ENCODE measurements at places on chromosomes 7 and 10.

DNA sequence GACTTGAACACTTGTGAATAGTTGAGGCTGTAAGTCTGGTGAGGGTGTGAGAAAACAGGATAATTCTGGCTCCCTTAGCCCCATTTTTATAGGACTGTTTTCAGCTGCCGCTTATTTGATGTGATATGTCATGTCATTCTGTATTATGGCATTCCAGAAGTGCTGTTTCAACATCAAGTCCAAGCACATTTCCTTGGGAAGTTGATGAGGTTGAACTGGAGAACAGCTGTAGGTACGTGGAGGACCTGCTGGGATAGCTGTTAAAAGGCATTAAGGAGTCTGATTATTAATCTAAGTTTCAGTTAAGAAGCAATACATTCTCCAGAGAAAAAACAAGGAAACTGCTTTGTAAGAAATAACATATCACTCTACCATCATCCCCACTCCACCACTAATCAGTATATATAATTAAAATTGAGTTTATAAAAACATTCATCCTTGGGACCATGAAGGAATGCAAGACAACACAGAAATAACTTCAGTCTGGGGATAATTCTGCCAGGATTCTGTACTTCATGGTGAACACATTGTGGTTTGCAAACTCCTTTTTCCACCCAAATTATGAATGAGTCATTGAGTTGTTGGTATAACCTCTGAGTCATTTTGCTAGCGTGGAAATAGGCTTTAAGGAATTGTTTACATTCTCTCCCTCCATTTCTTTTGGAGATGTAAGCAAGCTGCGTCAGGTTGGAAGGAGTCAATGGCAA is 39.9 kb upstream of the TMEM229A start:
- no peak for DNase-seq

DNA sequence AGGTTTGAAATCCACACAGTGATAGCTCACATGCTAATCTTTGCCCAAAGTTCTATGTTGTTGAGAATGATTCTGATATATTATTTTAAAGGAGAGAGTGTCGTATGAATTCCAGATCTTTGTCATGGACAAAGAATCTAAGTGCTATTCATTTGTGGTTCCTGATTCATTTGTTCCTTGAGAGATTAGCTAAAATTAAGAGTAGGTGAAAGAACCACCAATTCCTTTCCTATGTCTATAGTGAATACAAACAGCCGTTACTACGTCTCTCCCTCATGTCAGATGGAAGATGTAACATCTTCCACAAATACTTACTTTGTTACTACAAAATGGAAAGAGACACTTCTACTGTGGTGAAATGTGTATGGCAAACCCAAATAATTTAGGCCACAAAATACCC is 3.3 kb upstream of the PLXDC2 start:
- no peak for DNase-seq

GRCh38 chr10:35546824-35547225 is 58.3 kb upstream of the GJD4 start:
- no peak for DNase-seq

DNA sequence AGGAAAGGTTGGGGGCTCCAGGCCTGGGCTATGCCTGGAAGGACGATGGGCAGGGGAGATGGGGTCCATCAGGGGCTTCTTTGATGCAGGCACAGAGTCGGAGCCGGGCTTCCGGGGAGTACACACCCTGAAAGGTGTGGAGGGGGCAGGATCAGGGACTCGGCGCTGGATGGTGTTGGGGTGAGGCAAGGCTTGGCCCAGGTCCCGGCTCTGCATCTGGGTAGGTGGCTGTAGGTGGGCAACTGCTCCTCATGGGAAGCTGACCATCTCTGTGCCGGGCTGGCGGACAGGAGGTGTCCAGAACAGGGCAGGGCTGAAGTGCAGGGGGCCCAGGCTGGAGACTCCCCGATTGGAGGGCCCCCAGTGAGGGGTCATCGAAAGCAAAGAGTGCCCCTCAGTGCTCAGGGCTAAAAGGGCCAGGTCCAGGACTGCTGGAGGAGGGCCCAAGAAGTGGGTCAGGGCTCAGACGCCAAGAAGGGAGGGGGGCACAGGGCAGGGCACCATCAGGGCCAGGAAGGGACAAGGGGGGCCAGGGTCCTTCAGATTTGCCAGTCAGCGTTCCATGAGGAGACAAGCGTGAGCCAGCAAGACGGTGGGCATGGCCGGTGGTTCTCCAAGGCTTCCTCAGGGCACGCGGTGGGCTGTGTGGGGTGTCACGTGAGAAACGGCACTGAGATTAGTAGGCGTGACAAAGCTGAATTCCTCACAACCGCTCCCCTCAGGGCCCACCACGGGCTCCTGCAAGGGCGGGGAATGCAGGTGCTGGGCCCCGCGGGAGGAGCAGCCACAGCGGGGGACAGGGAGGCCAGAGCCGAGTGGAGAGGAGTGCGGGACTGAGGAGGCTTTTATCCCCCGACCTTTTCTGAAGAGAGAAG is 97.0 kb downstream of the BMS1 start:
- no peak for DNase-seq

- no peak for DNase-seq
These were observed 111.6 kb downstream of the FAM53B start for GRCh38 chr10:124632566-124632965.

DNA sequence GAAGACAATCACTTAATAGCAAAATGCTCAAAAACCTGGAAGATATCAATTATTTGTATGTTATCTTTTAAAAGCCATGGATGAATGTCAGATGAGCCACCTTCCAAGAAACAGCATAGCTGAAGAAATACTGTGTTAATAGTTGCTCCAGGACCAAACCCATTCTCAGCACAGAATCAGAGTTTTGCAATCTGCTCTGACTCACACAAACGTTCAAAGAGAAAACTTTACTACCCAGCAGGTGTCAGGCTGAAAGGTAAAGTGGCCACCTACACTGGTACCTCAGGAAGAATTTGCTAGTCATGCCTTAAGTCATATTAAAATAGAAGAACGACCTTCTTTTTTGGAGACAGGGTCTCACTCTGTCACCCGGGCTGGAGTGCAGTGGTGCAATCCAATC is 526.5 kb downstream of the PARD3 start:
- no peak for DNase-seq

DNA sequence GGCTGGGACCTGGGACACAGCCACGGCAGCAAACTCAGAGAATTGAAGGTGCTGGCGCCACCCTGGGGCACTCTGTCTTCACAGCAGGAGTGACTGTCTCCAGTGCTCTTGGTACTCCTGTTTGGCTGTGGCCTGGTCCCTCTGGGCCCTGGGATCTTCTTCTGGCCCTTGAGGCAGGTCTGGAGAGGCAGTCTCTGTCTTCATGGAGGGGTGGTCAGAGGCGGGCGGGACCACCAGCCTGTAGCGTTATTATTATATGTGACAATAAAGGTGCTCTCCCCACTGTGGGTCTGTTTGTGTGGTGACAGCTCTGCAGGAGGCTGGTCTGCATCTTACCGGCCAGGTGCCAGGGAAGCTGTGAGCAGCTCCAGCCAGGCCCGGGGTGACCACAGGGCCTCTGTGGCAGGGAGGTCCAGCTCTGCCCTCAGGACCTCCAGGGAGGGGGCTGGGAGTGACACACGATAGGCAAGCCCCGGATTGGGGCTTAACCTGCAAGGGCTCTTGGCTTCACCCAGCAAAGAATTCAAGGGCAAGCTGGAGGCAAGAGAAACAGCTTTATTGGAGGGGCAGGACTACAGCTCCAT is 70.3 kb downstream of the MYL10 start:
- DNase-seq = peak; percentile 39

GRCh38 chr10:112913661-112914287 is 36.3 kb upstream of the TCF7L2 start:
- no peak for DNase-seq

DNA sequence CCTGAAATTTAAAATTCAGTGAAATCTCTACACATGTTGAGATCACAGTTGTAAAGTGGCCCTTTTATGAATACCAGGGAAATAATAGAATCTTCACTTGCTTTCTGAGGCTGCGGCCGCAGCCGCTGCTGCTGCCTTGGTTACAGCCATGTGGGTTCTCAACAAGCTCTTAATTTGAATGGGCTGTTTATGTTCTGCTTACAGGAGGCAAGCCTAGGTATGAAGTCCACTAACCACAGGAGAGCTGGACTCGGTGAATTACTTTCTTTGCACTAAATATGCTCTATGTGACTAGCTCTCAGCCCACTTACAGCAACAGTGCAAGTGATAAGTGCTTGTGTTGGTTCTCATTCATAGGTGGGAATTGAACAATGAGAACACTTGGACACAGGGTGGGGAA is 410.8 kb downstream of the SFMBT2 start:
- no peak for DNase-seq

DNA sequence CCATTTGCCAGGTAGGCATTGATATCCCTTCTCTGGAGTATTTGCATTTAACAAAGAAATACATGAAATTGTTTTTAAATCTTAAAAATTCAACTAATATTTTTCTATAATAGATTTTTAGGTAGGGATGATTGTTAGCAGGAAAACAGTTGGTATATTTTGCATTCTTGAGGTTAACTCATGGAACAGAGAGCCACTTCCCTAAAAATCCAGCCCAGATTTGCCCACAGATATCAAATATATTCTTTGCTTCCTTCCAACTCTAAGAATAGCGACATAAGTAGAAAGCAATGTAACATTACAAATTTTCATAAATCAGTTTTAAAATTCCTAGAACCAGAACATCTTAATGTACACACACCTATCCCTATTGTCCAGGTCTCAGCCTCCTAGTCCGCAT is 45.0 kb upstream of the ANLN start:
- DNase-seq = no peak

GRCh38 chr10:49360271-49361177 is 35.4 kb downstream of the DRGX start:
- no peak for DNase-seq

GRCh38 chr7:102321351-102322201 is 34.7 kb downstream of the SPDYE6 start:
- DNase-seq = no peak

DNA sequence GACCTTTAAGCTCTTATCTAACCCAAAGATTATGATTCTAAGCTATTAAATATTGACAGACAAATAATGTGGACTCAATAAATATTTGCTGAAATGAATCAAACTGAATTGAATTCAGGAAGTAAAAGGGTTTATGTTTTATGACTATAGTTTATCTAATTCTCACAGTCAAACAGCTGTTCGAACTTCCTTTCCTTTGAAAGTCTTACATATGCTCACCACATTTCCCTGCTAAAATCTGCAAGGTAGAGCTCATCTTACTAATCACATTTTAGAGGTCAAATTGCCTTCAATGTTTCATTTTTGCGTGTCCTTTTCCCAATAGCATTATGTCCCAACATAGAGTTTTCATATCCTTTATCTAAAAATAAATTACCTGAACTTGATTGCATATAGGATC is 154.9 kb upstream of the PPP1R3A start:
- no peak for DNase-seq

- DNase-seq = no peak
These were observed 129.4 kb upstream of the SHH start for GRCh38 chr7:155941688-155942087.

DNA sequence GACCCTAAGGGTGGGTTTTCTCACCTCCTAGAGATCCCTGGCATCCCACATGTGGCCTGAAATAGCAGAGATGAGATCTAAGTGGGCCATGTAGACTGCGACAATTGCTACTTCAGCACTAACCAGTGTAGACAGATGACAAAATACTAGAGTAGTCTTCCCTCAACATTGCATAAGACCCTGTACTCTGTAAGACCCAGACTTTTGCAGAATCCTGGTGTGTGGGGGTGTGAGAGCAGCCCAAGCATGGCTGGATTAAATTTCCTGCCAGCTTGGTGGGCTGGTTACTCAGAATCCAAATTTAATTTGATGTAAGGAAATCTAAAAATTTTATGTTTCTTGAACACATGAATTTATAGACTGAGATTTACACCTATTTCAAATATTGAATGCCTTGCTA is 88.3 kb downstream of the ZNF365 start:
- DNase-seq = no peak

DNA sequence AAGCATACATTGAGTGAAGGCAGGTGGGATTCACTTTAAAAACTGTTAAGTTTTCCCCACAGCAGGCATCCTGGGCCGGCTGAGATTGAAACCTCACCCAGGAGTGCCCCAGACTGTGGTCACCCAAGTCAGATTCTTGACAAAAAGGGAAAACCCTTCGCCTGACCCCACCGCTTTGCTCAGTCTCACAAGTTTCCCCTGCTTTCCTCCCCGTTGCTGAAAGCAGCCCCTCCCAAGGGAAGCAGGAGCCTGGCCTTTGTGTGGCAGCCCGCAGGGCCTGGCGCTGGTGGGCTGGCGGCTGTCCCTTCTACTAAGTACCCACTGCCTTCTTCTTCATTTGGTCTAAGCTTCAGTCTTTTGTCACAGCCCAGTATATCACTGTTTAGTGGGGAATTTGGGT is 16.0 kb downstream of the RNF32 start:
- no peak for DNase-seq

DNA sequence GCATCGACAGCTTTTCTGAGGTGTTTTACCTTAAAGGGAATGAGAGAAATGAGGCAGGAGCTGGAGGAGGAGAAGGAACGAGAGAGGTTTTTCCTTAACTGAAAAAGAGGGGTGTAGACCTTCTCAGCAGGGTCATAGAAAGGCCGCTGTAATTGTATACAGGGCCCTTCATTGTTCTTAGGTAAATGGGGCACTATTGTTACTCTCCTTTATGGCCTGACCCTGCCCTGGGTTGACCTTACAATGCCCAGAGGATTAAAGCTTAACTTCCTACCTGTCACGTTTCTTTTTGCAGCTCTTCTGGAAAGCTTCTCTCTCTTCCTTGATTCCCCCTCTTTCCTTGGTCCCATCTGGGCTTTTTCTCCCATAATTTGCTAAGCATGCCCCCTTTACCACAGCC is 13.7 kb upstream of the PDLIM1 start:
- DNase-seq = no peak

DNA sequence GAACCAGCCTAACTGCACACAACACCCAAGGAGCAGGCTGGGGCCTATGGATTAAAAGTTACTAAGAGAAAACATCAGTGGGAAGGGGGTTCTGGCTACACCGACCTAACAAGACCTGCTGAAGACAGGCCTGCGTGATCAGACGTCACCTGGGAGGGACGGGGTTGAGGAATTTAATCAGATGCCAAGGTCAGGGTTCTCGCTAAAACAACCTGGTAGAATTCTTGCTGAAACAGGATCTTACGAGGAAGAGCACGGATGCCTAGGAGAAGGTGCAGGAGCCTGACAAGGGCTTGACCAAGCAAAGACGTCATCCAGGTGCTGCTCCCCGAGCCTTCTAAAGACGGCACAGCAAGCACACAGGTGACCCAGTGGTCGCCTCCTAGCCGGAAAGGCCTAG is 1.6 kb downstream of the IDI2 start:
- no peak for DNase-seq

- DNase-seq = no peak
These were observed 79.1 kb downstream of the NEURL1 start for GRCh38 chr10:103572347-103573204.
